GM04504 (cell line): ENCODE measurements at places on chromosomes 13 and 19.

- no peak for DNase-seq
Measured at GRCh38 chr13:95861296-95861695, 184.4 kb downstream of the DNAJC3 start.

DNA sequence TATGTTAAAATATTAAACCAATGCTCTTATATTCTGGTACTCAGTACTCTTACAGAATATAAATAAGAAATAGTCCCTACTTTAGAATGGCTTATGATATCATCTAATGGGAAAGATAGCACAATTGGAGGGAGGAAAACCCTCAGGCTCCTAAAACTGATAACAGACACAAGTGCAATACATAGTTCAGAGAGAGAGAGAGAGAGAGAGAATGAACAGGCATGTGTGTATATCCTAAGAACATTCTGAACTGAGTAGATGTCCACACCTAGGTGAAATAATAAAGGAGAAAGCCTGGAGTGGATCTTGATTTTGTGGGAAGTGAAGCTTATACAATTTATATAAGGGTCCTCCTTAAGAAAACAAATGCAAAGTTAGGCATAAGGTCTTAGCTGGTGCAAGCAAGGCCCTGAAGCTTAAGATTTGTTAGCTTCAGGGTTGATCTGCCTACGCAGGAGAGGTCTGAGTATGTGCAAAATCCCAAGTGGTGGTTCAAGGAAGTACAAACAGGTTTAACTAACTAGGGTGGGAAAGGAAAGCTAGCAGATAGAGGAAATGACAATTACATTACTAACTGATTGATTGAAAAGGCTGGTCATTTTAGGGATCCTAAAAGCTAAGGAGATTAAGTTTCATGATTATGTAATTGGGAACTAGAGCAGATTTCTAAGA lies 53.3 kb downstream of the SOX21 start:
- no peak for DNase-seq

GRCh38 chr19:56120371-56121179 lies 520 bp downstream of the ZNF787 start:
- DNase-seq, result peak; percentile 51

- DNase-seq, result no peak
Measured at GRCh38 chr13:46179491-46179908, 2.5 kb downstream of the LCP1 start.

- no peak for DNase-seq
Measured at GRCh38 chr19:328025-328505, 16.5 kb downstream of the MIER2 start.
